Hypothalamus (tissue), 51 donors: ENCODE measurements at places on chromosomes 5 and 9.
A peak's percentile ranks its signal among the peaks of the same experiment; 100 is the strongest.

DNA sequence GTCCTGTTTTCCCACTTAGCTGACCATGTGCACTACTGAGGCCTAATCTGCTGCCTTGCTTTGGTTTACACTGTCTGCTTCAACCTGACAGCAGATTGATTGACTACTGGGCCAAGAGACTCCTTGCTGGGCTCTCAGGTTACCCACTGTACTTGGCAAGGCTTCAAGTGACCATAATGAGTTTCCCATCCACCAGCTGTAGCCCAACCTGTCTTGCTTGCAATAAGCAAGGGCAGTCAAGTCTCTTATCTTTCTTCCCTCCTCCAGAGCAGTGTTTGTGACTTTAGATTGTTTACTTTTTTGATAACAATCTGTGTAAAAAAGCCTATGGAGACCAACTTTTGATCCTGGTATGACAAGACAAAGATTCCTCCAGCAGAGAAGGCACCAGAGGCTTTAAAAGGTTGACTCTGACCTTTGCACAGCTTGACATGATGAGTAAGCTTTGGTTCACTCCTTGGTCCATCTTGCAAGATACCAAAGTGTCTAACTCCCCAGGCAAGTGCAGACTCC lies 912.3 kb upstream of the SEMA6A start:
- no peak for DNase-seq

- peak; percentile 56 for DNase-seq
Measured at GRCh38 chr9:129884220-129885017, 49.2 kb downstream of the USP20 start.

GRCh38 chr5:113548396-113548795 lies 34.9 kb downstream of the YTHDC2 start:
- no peak for DNase-seq

GRCh38 chr9:106060885-106061284 lies 366.5 kb downstream of the TMEM38B start:
- DNase-seq: no peak

- no peak for DNase-seq
Measured at GRCh38 chr5:180136630-180137381, 65.2 kb upstream of the RNF130 start.

DNA sequence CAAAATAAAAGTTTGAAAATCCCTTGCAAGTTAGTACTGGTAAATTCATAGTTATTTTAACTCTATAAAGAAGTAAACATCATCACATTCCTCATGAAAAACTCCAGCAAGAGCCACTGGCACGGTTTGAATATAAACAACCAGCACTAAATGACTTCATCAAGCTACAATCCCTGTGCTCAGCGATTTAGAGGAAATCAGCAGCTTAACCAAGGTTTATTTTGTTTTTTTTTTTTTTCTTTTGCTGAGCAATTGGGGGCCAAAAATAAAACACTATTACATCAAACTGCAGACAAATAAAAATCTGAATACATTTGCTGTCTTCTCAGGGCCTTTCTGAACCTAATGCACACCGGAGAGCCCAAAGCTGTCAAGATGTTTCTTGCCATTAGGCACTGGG lies 106.2 kb upstream of the SLC24A2 start:
- DNase-seq: no peak

DNA sequence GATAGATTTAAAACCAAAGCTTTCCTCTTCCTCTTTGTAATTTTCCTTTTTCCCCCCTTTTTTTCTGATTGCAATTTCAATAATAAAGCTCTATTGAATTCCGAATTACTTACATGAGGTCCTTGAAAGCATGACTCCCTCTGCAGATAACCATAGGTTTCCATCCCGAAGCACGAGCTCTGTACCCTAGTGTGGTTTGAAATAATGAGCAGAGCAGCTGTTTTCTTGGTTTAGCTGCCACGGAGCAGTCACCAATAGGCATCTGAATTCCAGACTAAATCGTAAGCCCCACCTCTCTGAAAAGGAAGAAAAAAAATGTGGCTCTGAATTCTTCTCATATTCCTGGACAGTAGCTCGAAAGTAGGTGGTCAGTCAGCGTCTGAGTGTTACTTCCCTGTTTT lies 18.5 kb upstream of the GNE start:
- DNase-seq: no peak

DNA sequence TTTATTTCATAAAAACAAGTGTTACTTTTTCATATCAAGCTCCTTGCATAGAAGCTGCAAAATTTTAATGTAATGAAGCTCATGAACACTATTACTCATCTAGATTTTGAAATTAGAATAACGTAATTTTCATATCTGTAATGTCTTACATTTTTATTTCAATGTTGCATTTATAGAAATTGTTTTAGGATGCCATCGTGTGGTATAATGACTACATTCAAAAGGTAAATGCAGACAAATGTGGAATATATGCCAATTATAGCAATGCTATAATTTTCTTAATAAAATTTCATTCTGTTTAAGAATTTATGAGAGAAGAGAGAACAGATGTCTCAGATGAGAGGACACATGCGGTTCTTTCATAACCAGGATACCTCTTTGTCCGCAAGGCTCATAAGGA lies 230.2 kb downstream of the TMEM232 start:
- no peak for DNase-seq

DNA sequence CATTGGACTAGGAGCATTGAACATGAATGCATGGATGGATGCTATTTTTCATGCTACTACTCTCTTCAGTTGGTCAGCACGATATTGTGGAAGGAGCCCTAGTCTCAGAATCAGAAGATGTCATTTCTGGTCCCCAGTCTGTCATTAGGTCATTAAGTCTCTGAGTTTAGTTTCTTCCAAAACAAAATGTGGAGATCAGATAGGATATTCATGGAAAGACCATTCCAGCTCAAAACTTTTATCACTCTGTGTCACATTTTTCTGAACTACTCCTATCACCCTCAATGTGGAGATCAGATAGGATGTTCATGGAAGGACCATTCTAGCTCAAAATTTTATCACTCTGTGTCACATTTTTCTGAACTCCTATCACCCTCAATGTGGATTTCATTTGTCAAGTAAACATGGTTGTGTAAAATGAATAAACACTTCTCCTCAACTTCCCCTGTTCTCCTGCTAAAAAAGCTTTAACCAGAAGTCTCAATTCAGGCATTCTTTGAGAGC lies 296.8 kb downstream of the MRPS30 start:
- DNase-seq: no peak
